Endothelial cell of umbilical vein (primary cell): ENCODE measurements at places on chromosomes 6 and 20.

- no peak for DNase-seq
Observed at GRCh38 chr6:170159022-170159965, 131.6 kb downstream of the DLL1 start.

DNA sequence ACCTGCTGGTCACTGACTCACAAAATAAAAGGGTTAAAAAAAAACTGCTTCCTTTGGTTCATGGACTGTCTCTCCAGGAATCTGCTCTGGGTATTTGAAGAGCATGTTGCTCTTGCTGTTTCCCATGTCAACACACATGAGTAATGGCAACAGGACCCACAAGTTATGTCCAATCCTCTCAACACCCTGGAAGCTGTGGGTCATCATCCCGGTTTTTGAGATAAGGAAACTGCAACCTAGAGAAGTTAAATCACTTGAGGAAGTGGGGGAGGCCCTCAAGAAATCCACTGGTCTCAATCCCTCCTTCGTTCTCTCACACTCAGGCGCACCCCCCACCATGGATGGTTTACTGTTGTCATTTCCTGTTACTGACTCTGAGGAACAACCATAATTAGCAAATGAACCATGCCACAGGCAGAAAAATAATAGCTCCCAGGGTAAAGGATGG, 12.4 kb downstream of the MAP1LC3A start:
- DNase-seq, result peak; percentile 74

DNA sequence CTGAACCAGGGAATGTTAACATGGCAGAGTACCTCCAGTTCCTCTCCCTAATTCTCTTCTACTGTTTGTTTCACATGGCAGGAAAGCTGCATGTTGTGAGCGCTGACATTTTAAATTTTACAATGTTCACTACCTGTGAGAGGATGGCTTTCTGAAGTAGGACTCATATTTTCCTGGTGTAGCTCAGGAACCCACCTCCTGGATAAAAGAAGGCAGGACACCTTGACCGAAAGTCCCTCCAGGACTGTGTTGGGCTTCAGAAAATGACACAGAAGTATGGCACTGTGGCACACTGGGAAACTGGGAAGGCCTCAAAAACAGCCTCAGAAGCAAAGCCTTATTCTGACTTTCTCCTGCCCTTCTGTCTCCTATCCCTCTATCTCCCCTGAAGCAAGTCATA, 33.3 kb downstream of the PTPRK start:
- peak; percentile 21 for DNase-seq

DNA sequence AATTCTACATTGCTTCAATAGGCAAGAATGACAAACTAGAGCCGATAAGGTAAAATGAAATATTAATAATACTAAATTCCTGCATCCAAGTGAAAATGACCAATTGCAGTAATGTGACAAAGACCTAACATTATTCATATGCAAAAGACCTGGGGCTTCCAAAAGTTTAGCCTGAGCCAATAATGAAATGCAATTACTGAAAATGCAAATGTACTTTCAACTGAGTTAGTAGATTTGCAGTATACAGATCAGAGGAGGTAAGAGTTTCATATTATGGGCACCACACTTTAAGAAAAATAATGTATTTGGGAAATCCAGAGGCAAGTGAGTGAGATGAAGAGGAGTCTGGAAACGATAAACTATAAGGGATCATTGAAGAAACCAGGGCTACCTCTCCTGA, 193.7 kb upstream of the GMDS start:
- no peak for DNase-seq

DNA sequence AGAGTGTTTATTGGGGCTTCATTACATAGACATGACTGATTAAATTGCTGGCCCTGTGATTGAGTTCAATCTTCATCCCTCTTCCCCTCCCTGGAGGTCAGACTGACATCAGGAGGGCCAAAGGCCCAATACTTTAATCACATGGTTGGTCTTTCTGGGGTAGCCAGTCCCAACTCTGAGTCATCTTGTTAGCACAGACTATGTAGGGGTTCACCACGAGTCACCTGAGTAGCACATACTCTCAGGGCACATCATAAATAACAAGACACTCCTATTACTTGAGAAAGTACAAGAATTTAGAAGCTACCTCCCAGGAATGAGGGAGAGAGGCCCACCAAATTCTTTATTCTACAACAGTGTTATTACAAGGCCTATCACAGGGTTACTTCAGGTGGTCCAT, 11.3 kb downstream of the GINS1 start:
- DNase-seq, result no peak

- DNase-seq, result no peak
Observed at GRCh38 chr6:163635315-163635714, 220.8 kb downstream of the QKI start.

DNA sequence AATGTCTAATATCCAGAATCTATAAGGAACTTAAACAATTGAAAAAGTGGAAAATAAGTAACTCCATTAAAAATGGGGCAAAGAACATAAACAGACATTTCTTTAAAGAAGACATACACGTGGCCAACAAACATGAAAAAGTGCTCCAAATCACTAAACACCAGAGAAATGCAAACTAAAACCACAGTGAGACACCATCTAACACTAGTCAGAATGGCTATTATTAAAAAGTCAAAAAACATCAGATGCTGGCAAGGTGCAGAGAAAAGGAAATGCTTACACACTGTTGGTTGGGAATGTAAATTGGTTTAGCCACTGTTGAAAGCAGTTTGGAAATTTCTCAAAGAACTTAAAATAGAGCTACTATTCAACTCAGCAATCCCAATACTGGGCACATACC, 169.2 kb upstream of the MANEA start:
- DNase-seq, result no peak

- DNase-seq, result no peak
Observed at GRCh38 chr6:130412556-130413290, 46.9 kb downstream of the TMEM200A start.
